ENCODE measurements at places on chromosomes 12 and 14.

- DNase-seq: no peak
Observed at GRCh38 chr12:46803517-46803916, 22.3 kb downstream of the SLC38A4 start.

DNA sequence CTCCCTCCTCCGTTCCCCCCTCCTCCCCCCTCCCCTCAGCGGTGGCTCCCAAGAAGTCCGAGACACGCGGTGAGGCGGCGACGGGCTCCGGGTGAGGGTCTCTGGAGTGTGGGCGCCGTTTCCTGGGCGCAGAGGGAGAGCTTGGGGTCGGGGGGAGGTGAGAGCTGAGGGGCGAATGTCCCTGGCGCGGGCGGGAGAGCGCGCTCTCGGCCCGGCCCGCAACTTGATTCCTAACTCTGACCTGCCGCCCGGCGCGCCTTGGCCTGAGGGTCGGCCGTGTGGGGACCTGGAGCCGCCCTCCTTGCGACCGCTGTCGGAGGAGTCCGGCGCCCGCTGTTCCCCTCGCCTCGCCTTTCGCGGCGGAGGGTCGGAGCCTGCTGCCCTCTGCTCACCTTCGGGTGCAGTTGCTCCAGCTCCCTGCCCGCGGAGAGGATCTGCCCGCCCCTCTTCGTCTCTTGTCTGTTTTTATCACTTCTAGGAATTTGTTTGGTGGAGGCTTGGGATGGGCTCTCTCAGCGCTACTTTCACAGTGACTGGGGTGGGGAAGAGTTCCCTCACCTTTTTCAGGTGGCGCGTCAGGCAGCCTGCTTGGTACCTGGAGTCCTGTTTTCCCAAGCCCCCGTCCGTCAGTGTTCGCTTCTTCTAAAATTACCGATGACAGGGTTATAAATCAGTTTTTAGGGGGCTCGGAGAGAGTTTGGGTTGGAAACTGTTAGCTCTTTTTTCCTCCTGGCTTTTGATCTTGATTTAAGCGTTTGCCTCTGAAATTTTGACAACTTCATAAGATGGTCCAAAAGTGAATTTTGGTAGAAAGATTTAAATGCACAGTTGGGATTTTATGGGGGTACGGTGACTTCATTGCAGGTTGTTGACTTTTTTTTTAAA, 495 bp downstream of the ADIPOR2 start:
- peak; percentile 60 for DNase-seq

- DNase-seq: peak; percentile 65
Observed at GRCh38 chr12:754851-755562, 2.6 kb downstream of the WNK1 start.

- no peak for DNase-seq
Observed at GRCh38 chr12:49604856-49605255, 583 bp downstream of the FAM186B start.

DNA sequence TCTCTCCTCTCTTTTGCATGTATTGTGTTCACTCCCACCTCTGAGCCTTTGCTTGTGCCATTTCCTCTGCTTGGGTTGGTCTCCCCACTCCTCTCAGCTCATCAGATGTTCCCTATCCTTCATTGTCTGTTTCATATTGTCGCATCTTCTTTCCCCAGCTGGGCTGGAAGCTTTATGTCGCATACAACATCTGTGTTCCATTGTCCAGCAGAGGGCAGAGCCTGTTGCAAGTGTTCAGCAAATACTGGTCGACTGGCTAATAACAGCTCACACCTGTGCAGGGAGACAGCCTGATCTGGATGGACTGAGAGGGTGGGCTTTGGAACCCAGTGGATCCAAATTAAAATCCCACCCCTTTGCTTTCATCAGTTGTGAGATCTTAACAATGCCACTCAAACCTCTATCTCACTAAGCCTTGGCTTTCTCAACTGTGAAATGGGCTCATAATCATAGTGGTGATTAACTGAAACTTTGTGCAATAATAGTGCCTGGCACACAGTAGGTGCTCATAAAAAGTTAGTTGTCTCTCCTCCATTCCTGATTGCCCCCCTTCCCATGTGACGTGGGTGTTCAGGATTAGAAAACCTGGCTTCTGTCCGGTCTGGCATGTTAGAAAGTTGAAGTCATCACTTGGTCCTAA, 75.8 kb downstream of the RIN3 start:
- DNase-seq: peak; percentile 81

- DNase-seq: no peak
Observed at GRCh38 chr12:71295953-71296352, 138.2 kb upstream of the TSPAN8 start.

DNA sequence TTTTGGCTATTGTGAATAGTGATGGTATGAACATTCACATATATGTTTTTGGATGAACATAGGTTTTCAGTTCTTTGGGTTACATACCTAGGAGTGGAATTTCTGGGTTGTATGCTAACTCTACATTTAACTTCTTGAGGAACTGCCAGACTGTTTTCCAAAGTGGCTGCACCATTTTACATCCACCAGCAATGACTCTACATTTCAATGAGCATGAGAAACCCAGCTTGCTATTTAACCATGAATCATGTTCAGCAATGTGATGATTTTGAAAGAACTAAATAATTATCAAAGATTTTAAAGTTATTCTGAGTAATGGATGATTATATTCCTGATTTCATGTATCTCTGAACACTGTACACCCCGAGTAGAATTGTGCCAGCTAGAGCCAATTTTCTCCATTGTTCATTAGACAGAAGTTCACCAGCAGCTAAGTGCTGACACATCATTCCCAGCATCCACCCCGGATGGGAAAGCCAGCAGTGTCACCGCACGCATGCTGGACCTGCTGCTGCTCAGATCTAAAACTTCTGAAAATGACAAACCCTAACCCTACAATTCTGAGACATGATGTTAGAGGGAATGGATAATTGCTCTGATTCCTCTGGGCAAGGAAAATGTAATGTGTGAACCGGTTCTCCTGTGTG, 13.3 kb upstream of the ANAPC5 start:
- DNase-seq: no peak

DNA sequence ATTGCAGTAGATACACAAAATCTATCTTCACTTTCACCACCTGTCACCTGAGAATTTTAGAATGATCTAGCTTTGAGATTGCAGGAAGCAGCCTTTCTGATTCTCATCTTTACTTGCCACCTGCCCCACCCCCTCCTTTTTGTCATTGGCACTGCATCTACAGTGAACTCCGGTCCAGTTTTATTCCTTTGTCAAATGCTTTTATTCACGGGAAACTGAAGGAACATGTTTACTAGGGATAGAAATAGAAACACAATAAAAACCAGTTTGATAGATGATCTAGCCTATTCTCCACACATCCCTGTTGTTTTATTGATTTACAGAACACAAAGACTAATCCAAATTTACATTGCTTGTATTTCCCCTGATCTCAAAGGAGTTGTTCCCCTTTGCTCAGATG, 471.7 kb upstream of the STXBP6 start:
- DNase-seq: no peak

DNA sequence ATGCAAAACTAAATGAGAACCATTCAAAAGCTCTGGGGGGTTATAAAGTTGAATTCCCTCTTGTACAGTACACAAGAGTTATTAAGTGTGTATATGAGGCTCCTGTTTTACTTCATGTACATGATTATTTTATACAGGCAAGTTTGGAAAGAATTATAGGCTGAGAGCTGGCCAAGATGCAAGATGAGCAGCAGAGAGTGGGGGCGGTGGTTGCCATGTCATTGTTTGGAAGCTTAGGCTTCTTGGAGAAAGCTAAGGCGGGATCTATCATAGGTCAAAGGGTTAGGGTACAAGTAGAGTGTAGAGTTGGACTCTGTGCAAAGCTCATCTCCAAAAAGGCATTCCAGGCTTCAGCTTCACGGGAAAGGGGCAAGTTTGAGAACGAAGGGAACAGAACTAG, 297.1 kb upstream of the TBX3 start:
- DNase-seq: no peak

GRCh38 chr14:57833323-57833722, 32.6 kb downstream of the SLC35F4 start:
- no peak for DNase-seq

DNA sequence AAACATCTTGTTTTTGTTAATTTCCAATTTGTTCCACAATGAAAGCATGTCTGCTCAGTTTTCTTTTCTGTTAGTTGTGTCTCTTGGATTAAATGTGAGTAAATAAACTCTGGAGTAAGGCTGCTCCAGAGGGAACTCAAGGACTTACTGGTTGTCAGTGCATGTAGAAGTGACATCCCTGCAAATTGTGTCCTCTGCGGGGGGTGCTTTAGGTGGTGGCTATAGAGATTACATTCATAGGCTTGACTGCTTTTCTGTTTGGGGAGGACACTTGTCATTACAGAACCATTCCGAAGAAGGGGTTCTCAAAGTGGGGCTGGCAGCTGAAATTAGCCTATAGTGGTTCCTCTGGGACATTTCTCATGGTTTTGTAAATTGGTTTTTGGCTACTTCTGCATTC, 8.8 kb downstream of the TMTC2 start:
- no peak for DNase-seq

DNA sequence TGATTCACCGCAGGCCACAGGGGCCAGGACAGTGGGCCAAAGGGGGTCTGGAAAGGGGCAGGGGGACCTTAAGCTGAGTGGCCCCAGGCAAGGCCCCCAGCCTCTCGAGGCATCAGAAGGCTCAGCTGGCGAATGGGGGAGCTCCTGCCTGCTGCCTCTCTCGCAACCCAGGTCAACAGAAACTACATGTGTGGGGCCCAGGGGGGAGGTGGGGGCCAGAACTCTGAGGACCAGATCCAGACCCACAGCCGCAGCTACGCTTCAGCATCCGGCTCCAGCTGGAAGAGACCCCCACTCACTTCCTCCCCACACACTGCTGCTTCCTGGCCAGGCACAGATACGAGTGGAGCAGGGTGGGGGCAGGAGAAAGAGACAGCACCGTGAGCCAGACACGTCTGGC, 46.5 kb downstream of the NCOR2 start:
- DNase-seq: no peak

DNA sequence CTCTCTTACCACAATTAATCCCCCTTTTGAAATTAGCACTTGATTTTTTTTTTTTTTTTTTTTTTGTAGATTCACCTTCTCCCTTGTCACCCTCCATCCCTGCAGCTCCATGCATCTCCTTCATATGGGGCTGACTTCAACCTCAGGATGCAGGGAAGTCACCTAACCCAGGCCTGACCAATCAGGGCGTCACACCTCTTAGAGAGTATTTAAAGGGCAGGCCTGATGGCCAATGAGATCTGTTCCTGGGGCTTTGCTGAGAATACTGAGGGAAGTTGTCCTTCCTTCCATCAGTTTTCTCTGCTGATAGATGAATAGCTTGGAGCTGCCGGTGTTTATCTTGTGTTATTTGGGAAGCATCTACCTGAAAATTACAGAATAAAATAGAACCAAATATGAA, 1104.7 kb upstream of the TMEM132C start:
- peak; percentile 27 for DNase-seq

DNA sequence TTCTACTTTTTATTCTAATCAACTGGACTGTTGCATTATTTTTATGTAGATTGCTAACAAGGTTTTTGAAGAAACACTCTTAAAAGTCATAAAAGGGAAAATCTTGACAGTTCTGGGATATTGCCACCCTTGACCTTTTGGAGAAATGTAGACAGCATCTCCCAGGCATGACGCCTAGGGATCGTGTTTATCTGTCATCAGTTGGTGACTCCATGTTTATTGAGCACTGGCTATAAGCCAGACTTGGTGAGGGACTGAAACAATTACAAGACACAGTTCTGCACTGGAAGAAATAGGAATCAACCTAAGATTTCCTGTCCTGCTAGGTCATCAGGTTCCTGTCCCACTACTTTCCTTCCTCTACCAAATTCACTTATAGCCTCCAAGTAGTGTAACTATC, 34.5 kb downstream of the HMGA2 start:
- no peak for DNase-seq

DNA sequence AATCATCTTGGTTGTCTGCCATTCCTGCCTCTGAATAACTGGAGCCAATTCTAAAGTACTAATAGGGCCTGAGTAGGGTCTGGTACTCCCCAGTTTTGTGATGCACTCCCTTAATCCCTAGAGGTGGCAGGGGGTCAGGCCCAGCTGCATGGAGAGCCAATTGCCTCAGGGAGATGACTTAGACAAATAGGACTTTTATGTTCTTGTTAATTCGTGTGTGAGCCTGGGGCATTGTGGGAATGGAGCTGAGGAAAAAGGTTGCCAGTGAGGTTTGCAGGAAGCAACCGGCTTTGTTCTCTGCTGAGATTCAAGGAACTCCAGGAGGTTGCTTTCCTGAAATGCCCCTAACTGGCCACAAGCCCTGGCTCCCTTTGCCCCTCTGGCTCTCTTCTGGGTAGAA, 6.8 kb upstream of the DCD start:
- DNase-seq: no peak

DNA sequence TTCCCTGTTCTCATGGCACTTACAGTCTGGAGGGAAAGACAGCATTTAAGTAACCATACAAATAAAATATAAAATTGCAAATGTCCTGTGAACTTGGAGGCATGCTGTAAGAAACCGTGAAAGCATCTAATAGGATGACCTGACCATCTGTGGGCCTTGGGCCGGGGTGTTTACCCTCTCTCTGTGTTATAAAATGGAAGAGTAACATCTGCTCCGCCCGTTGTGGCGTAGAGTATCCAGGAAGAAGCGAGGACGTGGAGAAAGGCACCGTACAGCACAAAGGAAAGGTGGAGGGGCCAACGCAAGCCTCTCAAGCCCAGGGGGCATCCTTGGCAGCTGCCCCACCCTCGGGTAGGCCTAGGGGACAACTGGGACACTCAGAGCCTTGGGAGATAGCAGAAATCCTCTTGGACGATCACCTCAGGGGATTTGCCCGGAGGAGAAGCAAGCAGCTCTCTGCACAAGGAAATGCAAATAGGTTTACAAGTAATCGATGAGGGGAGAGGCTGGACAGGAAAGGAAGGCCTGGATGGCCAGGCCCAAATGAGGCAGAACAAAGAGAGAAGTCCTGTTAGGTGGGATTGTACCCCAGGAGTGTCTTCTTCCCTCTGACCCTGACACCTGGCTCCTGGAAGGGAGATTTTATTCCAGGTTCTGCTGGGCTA, 26.2 kb downstream of the VSX2 start:
- no peak for DNase-seq

Measured in GM12865 (cell line).